Activated naive CD4-positive, alpha-beta T cell treated with Interleukin-2 at 50 U/mL for 16 hours (primary cell): ENCODE measurements at places on chromosomes 2 and 18.

- no peak for DNase-seq
These were observed 71.9 kb downstream of the CERS6 start for GRCh38 chr2:168528016-168528415.

DNA sequence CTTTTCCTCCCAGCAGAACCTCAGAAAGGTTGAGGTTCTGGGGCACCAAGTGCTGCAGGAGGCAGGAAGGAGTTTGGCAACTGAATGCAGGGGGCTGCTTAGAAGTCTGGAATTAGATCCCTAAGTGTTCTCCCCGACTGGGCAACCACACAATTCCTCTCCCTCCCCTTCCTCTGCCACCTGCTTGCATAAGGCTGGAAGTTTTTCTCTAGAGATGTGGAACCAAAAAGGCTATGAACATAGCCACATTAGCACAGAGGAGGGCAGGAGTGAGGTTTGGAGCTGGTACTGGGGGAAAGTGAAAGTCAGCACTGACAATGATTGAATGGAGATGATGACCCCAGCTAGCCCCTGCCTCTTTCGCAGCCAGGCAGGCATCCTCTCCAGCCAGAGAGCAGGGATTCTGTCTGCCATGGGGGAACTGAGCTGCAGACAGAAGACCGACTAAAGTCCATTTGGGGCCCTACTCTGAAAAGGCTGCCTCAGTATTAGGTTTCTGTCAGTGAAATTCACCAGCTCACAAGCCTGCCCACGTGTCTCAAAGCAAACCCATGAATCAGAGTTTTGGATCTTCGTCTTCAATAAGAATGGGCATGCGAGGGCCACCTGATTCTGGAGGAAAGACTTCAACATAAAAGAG is 87.9 kb upstream of the ITGA6 start:
- DNase-seq: no peak

- no peak for DNase-seq
These were observed 80.8 kb downstream of the DNER start for GRCh38 chr2:229633556-229633955.

DNA sequence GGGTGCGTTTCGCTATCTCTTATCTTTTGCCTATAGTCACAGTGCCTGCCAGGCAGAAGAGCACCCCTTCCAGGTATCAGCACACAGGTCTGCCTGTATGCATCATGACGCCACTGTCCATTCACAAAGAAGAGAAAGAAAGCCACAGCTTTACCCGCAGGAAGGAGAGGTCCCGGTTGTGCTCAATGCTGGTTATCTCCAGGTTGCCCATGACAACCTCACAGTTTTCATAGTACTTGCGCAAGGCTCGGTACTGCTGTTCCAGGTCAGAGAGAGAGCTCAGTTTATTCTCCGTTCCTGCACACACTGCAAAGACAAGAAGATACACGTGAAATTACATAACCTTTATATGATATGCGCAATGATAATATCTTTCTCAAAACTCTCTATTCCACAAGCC is 414.0 kb downstream of the ERBB4 start:
- DNase-seq: no peak

DNA sequence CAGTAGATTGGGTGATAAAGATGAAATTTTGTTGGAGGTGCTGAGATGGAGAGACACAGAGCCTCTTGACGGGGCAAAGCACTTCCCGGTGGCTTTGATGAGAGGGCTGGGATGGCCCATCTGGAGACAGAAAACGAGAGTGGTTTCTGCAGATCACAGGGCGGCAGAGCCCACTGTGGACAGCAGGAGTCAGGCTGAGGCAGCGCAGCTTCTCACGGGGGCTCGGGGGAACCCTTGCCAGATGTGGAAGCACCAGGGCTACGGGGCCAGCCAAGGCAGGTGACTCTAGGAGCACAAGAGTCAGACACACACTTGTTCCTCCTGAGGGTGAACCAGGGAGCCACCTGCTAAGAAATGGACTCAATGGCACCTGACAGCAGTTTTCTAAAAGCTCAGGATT is 78.5 kb downstream of the TPO start:
- DNase-seq: no peak

GRCh38 chr2:217568289-217568971 is 434.4 kb downstream of the TNS1 start:
- DNase-seq: no peak

- DNase-seq: no peak
These were observed 170.7 kb downstream of the CTIF start for GRCh38 chr18:48709371-48710062.

DNA sequence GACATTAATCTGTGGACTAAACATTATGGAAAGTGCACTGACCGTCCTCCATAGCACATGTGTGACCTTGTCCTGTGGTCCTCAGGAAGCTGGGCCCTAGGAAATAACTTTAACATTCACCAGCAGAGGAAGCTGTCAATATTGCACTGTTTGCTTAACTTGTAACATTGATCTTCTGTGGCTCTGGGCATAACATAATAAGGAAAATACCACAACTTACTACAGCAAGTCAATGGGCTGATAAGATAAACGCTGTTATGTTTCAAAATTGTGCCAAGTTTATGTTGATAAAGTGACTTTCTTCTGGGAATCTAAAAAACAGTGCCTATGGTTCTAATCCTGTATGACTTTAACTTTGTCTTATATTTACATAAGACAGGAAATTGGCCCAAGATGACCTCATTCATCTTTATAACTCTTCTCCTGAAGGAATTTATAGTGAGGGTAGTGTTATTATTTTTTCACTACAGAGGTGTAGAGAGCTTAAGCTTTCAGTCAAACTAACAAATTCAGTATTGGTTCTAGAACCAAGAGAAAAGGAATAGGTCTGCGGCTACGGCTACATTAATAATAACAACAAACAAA is 113.7 kb upstream of the MAP4K3 start:
- DNase-seq: no peak

DNA sequence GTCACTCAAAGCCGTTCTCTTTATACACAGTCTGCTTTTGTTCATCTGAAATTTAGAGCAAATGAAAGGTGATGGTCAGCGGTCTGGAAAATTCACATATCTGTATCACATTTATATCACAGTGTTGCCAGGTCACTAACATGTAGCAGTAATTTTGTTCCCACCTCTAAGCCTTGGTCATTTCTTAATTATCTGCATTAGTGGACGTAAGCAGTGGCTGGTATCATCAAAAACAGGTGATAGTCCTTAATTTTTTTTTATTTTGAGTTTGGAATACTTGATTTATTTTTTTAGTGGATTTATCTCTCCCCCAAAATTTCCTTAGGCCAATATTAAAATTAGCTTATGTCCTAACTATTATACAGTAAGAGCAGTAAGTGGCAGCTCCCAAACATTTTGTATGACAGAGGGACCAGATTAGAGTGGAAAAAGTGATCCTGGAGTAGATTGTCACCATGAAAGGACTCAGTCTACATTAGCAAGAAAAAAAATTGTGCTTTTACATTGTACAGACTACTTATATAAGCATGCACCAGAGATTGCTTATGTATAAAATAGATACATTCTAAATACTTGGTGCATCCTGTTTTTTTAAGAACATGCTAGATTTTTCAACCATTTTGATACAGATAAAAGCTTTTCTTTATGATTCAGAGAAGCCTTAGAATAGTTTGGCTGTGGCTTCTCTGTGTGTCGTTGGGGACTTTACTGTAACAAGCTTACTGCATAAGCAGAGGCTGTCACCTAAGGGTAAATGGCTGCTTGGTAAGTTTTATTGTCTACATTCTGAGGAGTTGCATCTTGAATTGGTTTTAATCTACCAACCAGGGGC is 65.0 kb downstream of the MAPRE2 start:
- DNase-seq: no peak

DNA sequence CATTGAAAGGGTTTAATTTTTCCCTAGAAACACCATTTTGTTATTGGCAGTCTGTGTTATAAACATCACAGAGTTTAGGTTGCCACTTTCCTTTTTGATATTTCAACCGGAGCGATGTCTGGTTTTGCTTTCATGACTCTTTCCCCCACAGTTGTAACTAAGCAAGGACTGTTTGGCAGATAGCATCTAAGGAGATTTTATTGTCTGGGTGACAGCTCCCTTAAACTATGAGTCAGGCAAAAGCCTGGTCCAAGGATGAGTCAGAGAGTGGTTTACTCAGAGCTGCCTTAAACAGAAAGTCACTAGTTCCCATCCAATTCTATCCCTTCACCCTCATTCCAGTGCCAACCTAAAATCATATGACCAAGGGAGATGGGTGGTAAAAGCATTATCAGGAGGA is 341.6 kb upstream of the VWC2L start:
- DNase-seq: no peak

DNA sequence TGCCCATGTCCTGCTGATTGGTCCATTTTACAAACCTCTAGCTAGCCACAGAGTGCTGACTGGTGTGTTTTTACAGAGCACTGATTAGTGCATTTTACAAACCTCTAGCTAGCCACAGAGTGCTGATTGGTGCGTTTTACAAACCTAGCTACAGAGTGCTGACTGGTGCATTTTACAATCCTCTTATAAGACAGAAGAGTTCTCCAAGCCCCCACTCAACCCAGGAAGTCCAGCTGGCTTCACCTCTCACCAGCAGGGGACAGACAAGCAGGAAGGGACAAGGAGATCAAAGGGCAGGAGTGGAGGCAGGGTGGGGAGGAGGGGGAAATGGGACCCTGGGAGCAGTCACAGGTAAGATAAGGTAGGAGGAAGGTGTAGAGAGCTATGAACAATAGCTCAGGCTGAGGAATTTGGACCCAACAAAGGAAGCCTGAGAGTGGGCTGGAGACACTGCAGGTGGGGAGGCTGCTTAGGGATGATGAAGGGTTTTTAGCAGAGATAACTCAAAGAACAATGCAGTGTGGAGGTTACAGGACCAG is 37.1 kb downstream of the SH2D6 start:
- no peak for DNase-seq

DNA sequence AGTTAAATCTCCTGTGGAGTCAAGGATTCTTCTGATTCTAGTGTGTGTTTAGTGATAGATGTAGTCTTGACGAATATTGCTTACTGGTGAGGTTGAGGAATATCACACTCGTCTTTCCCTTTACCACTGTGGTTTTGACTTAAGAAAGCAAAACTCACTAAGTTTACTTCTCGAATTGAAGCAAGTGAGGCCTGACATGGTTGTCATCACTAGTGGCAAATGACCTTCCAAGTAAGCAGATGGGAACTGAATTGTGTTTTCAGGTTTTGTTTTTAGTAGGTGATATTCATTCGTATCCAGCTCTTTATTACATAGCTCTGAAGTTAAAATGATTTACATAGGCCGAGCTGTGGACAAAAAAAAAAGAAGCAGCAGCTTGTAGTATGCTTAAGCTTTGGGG is 20.6 kb upstream of the DSG4 start:
- DNase-seq: no peak
